GOT3 (cell line): ENCODE measurements at places on chromosomes 6 and 20.

- no peak for DNase-seq
Observed at GRCh38 chr6:148521158-148521557, 178.5 kb downstream of the SASH1 start.

GRCh38 chr6:150813319-150813992, 52.0 kb upstream of the MTHFD1L start:
- DNase-seq, result no peak

DNA sequence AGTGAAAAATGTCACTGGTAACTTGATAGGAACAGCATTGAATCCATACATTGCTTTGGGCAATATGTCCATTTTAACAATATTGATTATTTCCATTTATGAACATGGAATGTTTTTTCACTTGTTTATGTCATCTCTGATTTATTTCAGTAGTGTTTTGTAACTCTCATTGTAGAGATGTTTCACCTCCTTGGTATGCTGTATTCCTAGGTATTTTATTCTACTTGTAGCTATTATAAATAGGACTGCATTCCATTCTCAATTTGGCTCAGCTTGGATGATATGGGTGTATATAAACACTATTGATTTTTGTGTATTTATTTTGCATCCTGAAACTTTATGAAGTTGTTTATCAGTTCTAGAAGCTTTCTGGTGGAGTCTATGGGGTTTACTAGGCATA, 730.3 kb downstream of the DOK5 start:
- no peak for DNase-seq

DNA sequence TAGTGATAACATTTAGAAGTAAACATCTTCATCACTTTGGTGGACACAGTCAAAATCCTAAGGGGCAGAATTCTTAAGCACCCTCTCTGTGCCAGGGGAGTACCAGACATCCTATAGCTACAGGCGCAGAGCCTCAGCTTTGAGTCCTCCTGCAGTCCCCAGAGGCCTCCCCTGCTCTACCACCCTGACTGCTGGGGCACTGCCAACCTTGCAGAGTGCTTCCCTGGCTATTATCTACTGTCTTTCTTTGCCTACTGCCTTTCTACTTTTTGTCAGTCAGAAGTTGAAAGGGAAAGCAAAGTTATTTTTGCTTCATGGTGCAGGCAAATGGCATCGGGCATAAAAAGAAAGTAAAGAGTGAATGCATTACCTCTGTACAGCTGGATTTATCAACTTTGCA, 80.1 kb downstream of the AIG1 start:
- DNase-seq, result no peak

DNA sequence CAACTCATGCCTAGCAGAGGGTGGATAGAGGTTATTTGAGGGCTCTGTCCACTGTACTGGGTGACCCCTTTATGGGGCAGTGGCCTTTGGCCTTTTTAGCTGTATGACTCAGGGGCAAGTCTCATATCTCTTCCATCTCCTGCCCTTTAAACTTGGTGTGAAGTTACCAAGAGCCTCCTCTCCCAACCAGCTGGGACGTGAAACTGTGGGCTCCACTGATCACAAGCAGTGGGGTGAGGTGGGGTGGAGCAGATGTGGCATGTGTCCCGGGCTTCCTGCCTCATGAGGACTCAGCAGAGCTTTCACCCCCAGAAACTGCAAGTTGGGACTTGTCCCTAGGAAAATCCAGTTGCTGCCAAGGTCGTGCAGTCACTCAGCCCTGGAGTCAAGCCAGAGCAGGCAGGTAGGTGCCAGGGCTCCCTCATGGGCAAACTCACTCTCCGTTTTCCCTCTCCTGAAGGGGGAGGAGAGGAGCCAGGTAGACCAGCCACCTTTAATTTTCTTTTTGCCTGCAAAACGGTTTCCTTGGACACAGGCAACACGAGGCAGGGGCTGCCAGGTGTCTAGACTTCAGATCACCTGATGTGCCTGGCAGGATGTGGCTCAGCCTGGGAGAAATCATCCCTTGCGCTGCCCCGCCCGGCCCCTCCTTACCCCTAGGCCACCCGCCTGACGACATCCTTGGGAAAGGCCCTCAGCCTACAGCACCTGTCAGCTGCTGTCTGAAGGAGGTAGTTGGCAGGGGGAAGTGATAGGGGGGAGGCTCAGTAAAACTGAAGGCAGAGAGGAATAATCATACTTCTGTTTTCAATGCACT, 4.0 kb downstream of the CDKN1A start:
- no peak for DNase-seq

- no peak for DNase-seq
Observed at GRCh38 chr6:31402324-31403282, 792 bp upstream of the MICA start.

- no peak for DNase-seq
Observed at GRCh38 chr6:26360451-26361416, 4.3 kb upstream of the BTN3A2 start.

DNA sequence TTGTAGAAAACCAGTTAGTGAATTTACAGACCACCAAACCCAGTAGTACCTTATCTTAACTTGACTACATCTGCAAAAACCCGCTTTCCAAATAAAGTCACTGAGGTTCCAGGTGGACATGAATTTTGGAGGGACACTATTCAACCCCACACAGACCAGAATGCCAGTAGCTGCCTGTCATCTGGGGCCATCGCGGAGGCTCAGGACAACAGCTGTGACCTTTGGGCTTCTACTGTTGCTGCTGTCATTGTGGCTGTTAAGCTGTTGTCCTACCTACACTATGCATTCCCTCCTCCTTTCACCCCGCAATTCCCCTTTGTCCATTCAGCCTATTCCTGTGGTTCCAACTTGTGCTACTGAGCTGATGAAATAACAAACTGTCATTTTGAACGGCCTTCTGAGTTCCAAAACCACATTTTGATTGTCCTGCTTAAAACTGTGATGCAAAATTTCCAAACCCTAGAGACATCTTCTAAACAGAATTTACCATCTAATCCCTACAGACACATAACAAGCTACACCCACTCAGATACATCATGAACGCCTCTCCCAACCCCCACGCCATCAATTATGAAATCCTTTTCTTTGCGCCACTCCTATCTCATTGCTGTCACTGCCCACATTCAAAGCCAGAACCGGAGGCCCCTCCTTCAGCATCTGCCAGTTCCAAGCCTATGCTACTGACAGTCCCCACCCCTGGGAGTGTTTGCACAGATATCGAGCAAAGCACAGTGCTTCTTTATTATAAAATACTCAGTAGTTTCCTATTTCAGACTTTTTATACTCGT, 125.0 kb downstream of the C6orf118 start:
- DNase-seq, result no peak

DNA sequence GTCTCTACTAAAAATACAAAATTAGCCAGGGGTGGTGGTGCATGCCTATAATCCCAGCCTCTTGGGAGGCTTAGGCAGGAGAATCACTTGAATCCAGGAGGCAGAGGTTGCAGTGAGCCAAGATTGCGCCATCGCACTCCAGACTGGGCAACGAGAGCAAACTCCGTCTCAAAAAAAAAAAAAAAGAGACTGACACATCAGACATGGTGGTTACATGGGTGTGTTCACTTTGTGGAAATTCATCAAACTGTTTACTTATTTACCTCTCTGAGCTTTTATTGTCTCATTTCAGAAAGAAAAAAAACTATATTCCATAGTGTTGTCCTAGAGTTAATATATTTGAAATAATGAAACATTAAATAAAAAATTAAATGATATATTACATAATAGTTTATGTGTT, 64.8 kb downstream of the MBOAT1 start:
- no peak for DNase-seq

- no peak for DNase-seq
Observed at GRCh38 chr20:4546342-4546741, 175.4 kb upstream of the PRND start.

GRCh38 chr6:27494987-27495385, 22.1 kb upstream of the ZNF184 start:
- DNase-seq, result no peak

- DNase-seq, result no peak
Observed at GRCh38 chr6:111231090-111231459, 143.8 kb downstream of the SLC16A10 start.

DNA sequence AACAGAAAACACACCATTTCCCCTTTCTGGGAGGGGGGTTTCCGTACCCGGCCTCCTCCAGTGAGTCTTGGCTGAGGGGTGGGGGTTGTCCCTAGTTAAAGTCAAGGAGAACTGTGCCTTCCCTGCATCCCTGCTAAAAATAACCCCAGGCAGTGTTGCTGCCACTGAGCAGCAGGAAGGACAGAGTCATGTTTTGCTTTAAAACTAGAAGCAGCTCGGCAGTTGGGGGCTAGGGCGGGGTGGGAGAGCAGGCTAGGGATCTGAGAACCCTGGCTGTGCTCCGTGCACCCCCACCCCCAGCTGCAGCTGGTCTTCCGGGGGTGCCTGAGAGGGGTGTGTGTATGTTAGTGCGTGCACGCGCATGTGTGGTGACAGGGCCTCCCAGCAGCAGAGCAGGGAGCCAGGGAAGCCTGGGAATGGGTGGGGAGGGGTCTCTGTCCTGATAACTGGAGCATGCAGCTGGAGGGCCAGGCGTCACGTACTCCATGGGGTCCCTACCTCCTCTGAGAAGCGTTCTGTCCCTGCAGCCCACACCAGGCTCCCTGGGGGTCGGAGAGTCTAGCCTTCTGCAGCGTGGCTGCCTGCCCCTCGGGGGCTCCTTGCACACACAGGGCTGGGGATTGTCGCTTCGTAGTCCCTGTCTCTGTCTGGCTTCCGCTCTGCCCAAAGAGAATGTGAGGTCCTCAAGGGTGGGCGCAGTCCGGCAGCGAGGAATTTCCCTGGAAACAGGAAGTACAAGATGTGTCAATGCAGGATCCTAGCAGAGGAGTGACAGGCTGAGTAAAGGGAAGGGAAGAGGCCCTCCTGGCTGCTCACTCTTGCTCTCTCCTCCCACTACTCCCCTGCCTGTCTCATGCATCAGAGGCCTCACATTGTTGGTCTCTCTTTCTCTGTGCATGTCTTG, 16.8 kb upstream of the ARMC12 start:
- no peak for DNase-seq

- no peak for DNase-seq
Observed at GRCh38 chr6:22432060-22432459, 135.2 kb upstream of the PRL start.

DNA sequence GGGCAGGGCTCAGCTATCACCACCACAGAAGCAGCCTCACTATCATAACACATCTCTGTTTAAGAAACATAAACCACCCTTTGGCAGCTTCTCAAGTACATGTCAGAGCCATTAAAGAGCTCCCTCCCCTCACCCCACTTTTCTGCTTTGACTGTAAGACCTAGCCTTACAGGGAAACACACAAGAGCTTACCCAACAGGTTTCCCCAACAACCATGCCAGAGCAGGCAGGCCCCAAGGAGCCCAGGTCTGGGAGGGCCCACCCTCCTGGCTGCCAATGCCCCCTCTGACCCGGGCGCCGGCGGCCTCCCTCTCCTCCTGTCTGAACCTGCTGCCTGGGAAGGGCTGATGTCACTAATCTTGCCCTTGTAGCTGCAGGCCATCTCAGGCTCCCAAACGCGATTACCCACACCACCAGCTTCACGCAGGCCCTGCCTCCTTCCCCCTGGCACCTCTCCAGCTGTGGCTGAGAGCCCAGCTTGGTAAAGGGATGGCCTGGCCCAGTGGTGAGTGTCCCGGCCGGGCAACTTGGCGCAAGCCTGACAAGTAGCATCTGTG, 402.0 kb downstream of the MAFB start:
- DNase-seq, result peak; percentile 14

DNA sequence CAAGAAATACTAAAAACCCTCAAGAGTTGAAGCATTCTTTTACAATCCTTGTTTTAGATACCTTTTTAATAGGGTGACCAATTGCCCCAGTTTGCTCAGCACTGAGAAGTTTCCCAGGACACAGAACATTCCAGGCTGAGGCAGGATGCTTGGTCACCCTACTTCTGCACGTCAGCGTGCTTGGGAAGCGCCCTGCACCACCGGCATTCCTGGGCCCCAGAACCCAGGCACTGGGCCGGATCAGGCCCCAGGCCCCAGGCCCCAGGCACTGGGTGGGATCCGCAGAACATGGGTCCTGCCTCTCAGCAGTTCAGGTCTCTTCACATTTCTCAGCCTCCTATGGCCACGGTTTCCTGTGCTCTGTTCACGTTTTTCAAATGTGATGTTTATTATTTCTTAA, 213.8 kb upstream of the QKI start:
- DNase-seq, result no peak

DNA sequence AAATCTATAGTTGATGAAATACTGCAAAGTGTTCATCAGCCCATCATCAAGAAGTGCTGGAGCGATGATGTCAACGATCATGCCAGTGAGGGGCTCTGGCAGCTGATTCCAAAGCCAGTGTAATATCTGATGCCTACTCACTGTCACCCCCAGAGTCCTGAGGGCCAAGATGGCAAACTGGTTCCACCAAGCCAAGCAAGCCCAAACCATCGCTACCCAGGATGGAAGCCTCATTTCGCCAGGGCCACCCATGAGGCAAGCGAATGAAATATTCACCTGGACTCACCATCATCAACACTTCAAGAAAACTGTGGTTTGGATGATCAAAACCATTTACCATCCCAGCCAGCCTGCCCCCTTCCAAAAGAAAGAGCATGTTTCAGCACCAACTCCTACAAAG, 76.5 kb downstream of the GNAS-AS1 start:
- DNase-seq, result no peak

DNA sequence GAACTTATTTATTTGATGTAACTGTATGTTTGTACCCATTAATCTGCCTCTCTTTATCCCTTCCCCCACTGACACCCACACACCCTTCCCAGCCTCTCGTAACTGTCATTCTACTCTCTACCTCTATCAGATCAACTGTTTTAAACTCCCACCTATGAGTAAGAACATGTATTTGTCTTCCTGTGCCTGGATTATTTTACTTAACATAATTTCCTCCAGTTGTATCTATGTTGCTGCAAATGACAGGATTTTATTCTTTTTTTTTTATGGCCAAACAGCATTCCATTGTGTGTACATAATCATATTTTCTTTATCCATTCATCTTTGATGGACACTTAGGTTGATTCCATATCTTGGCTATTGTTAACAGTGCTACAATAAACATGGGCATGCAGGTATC, 49.3 kb downstream of the PHACTR2 start:
- DNase-seq, result no peak
